ENCODE measurements at places on chromosomes 4 and X. TPM values are rescaled to one million over a fixed set of nuclear protein-coding genes. Genes with fewer than 3 reads are reported as not detected.

DNA sequence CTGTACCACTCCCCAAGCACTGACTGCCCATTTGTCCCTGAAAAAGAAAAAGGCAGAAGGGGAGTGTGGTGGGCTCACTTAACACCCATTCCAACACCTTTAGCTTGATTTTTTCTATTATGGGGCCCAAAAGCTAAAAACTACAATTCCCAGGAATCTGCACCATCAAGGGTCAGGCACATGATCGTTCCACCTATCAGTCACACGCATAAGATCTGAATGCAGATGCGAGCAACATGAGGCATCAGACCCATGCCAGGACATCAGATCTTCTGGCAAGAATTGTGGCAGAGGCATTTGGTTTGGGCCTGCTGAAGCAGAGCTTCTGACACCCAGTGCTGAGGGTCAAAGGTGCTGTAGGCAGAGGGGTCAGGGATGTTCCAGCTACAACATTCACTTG, 595.9 kb downstream of the BCOR start:
- no peak for DNase-seq

DNA sequence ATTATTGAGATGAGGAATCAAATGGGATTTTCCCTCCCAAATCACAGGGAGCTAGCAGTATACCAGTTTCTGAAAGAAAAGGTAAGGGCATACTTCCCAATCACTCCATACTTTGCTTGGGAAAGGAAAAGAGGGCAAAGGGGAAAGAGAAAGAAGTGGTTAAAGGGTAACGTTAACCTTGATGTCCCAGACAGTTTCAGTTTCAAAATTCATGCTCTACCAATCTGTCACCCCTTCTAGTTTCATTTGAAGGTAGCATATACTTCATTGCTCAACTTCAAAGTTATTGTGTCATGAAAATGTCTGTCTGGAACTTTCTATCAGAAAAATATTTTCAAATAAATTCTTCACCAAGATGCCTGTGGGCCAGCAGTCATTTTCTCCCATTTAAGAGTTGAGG, 16.0 kb downstream of the TNMD start:
- no peak for DNase-seq

DNA sequence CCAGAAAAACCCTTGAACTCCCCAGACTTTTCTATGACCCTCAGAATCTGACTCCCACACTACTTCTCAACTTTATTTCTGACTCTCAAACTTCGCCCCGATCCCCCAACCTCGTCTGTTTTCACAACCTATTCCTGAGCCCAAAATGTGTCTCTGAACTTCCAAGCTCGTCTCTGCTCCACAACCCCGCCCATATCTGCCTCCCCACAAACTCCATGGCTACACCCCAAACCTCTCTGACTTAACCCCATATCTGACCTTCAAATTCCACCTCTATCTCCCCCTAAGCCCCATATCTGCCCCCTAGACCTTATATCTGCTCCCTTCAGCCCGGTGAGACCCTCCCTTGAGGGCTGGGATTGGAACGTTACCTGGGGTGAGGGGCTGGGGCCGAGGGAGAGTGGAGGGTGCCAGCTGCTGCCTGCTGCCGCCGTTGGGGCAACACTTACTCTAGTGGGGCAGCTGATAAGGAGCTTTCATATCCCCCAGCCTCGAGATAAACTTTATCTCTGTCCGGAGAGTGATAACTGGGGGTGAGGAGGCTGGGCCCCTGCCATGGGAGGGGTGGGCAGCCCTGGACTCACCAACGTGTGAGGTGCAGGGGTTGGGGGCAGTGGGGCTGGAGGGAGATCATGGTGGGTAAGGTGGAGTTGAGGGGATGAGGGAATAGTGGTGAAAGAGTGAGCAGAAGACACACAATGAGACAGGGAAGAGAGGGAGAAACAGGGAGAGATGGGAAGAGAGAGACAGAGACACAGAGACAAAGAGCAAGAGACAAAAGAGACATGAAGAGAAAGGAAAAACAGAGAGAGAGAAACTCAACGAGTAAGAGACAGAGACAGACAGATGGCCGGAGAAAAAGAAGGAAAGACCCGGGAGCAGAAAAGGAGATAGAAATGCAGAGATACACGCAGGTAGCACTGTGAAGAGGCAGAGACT, 1.4 kb downstream of the GATA1 start:
- no peak for DNase-seq

DNA sequence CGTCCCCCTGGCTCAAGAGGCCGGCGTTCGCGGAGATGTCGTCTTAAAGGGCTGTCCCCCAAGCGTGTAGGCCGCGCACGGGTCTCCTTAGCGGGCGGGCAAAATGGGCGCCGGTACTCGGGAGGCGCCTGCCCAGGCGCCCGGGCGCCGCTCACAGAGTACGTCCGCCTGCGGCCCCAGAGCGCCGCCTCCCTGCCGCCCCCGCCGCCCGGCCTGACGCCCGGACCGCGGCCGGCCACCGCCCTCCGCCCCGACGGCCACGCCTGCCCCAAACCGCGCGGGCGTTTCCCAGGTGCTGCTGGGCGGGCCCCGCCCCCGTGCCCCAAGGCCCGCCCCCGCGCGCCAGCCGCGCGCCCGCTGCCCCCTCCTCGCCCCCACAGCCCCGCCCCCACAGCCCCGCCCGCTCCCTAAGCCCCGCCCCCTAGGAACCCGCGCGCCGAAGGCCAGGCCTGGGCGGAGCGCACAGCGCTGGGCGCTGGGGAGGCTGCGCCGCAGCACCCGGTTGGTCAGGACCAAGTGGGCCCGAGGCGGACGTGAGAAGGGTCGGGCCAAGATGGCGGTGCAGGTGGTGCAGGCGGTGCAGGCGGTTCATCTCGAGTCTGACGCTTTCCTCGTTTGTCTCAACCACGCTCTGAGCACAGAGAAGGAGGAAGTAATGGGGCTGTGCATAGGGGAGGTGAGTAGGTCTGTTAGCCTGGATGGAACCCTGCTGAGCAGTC, at the start of the genes BRCC3, CMC4 and MTCP1:
Gene BRCC3, plus strand, starts transcription at position 534 of the 719 bp plus-strand sequence. Its CDS starts 20 bp downstream, at position 554.
Gene CMC4, minus strand, starts transcription at position 162 of the 719 bp plus-strand sequence. CDS start 7,113 bp downstream, outside the sequence.
Gene MTCP1, minus strand, starts transcription at position 162 of the 719 bp plus-strand sequence. CDS start 5,126 bp downstream, outside the sequence.
- DNase-seq, result peak; percentile 92

The KIAA1210 gene
- total RNA-seq, result not detected

- no peak for DNase-seq
Observed at GRCh38 chrX:18937173-18937572, 46.7 kb downstream of the PHKA2 start.

DNA sequence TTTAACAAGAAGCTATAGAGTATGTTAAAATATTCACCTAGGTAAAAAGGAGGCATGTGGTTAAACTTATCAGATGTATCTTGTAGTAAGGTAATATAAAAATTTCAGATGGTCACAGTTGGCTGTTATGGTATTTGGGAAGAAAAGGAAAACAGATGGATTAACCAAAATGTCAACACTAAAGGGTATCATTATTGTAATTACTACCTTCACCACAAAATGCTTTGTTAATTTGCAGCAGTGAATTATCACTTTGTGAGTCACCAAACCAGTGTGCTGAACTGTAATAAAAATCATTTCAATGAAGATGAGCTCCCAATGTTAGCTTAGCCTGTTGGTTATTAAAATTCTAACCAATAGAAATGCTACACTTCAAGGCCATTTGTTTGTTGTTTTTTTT, 233.9 kb downstream of the RPA4 start:
- no peak for DNase-seq

The NUDT10 gene
- 10.1 TPM for total RNA-seq

DNA sequence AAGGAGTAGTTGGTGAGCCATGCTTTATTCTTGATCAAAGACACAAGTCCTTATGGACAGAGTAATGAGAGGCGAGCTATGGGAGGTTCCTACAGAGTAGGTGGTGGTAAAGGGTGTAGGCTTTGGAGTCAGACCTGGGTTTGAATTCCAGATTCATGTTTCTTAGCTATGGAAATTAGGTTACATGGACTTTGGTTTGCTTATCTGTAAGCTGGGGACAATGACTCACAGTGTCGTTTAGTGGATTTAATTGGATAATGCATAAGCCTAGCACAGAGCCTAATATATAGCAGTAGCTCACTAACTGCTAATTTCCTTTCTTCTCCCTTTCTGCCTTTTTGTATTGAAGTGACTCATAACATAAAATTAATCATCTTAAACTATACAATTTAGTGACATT, 5.0 kb upstream of the TRPC5 start:
- DNase-seq, result no peak

DNA sequence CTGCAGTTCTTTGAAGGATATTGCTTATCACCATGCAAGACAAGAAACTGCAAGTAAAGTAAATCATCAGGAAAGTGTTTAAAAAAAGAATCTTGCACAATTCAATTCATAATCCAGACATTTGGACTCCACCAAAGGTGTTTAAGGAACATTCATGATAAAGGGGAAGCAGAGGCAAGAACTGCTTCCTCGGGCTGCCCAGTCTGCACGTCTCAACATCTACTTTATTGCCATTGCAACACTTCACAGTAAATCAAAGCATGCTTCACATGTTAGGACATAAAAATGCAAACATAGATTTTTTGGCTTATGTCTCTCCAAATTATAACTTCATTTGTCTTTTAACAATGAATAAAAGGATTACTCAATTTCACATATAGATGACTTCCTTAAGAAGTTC, 42.5 kb downstream of the MID1 start:
- no peak for DNase-seq

The PFKFB1 gene
- total RNA-seq, result not detected

The KLHL4 gene
- 16.7 TPM for total RNA-seq

The INTS6L gene
- total RNA-seq, result 8.9 TPM

The SH3BP2 gene
- 37.6 TPM for total RNA-seq

GRCh38 chr4:140680686-140681085, 75.5 kb downstream of the TBC1D9 start:
- DNase-seq, result no peak

DNA sequence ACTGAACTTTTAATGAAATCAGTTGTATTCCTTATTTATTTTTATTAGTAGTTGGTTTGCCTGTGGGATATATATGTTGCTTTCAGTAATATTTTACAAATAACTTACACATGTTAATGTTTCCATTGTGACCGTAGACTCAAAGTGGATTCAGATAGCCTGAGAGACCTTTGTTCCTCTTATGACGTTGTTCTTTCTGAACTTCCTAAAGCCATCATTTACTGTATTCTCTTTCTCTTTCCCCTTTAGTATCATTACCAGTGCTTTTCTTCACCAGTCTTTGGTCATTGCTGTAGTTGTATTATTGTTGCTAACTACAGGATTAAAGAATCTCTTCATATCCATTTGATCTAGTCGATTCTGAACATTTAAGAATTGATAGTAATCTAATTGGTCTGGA, 4.3 kb downstream of the STIM2 start:
- no peak for DNase-seq

- DNase-seq, result peak; percentile 55
Observed at GRCh38 chr4:40395908-40396793, 61.0 kb downstream of the CHRNA9 start.

DNA sequence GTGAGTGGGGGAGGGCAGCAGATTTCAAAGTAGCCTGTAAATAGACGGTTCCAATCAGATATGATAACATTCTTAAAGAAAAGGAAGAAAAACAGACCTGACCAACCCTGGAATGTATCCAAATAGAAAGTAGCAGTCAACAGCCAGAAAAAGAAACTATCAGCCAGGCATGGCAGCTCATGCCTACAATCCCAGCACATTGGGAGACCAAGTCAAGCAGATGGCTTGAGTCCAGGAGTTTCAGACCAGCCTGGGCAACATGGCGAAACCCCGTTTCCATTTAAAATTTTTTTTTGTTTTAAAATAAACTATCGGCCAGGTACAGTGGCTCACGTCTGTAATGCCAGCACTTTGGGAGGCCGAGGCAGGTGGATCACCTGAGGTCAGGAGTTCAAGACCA, 125.0 kb downstream of the THOC2 start:
- DNase-seq, result no peak

DNA sequence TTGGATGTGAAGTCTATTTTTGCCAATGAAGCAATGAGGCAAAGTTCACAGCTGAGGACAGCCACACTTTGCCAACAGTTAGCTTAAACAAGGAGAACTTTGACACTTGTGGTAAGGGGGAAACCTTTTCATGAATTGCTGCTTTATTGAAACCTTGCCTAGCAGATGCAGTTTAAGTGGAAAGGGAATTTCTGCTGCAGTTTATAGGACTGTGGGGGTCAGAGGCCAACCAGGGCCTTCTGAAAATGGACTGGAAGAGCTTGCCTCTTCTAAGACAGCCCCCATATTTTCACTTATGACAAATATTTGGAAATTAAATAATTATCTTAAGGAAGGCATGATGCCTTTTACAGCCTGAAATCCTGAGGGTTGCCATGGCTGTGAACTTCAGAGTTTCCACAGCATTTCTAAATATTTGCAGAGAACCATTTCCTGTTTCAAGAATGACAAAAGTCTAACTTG, 550.3 kb downstream of the RAB28 start:
- no peak for DNase-seq

The SRPX2 gene
- total RNA-seq, result 1.4 TPM

DNA sequence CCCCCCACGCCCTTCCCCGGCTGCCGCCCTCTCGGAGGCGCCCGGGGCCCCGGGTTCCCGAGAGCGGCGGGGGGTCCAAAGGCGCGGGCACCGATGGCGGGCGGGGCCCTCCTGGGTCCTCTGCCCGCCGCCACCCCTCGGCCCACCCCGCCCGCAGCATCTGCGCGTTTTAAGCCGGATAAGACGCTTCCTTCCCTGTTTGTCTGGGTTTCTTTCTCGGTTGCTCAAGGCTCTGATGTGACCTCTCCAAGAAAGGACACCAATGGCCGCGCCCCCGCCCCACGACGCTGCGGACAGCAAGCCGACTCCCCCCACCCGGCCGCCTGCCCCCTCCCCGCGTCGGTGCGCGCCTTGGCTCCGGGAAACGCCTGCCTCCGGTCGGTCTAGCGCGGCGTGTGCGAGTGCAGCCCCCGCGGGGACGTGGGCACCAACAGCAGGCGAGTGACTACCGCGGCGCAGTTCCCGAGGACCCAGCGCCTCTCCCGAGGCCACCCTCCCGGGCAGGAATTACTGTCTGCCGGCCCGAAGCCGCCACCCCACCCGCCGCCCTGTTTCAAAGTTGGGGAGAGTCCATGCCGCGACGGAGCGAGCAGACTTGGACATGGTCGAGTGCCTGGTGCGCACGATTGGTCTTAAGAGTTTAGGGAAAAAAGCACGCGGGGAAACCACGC, 21.1 kb upstream of the HMX1 start:
- peak; percentile 63 for DNase-seq

- no peak for DNase-seq
Observed at GRCh38 chr4:9976781-9977180, 44.5 kb downstream of the SLC2A9 start.

The TKTL1 gene
- not detected for total RNA-seq

DNA sequence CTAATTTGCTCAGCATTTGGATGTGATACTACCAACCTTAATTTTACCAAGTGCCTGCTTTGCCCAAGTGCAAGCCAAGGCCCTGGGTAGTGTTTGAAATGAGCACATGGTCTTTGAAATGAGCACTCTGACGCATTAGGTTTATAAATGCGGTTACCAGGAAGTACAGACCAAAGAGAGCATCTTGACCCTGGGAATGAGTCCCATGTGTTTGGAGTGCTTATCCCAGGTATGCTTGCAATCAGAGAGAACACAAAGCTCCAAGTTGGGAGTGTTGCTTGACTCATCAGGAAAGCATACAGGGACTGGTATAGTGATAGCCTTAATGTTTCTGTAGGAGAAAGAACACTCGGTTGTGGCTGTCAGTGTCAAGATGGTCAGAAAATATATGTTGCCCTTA, 203.6 kb upstream of the MAMLD1 start:
- DNase-seq, result no peak

The TLR1 gene
- not detected for total RNA-seq

GRCh38 chrX:6793000-6793399, 258.1 kb upstream of the VCX3A start:
- DNase-seq, result no peak

The F8A3 gene
- total RNA-seq, result 6.2 TPM

GRCh38 chr4:172666711-172667368, 501.8 kb upstream of the GALNT7 start:
- DNase-seq, result peak; percentile 76
